BJ (cell line): ENCODE measurements at places on chromosomes 7 and 10. TPM values are rescaled to one million over a fixed set of nuclear protein-coding genes. Genes with fewer than 3 reads are reported as not detected.

IKZF1 gene
- polyA plus RNA-seq, result not detected in 2 replicates

HELLS gene
- 6.7 and 11.1 TPM in 2 replicates for polyA plus RNA-seq

NPSR1 gene
- polyA plus RNA-seq, result not detected in 2 replicates

PPP1R3C gene
- polyA plus RNA-seq, result 33.4 and 53.4 TPM in 2 replicates

RAMP3 gene
- not detected in 2 replicates for polyA plus RNA-seq

SEM1 gene
- polyA plus RNA-seq, result 15.7 and 77.1 TPM in 2 replicates

SLC39A12 gene
- polyA plus RNA-seq, result not detected in 2 replicates
